ENCODE measurements at places on chromosomes 3 and 15.

DNA sequence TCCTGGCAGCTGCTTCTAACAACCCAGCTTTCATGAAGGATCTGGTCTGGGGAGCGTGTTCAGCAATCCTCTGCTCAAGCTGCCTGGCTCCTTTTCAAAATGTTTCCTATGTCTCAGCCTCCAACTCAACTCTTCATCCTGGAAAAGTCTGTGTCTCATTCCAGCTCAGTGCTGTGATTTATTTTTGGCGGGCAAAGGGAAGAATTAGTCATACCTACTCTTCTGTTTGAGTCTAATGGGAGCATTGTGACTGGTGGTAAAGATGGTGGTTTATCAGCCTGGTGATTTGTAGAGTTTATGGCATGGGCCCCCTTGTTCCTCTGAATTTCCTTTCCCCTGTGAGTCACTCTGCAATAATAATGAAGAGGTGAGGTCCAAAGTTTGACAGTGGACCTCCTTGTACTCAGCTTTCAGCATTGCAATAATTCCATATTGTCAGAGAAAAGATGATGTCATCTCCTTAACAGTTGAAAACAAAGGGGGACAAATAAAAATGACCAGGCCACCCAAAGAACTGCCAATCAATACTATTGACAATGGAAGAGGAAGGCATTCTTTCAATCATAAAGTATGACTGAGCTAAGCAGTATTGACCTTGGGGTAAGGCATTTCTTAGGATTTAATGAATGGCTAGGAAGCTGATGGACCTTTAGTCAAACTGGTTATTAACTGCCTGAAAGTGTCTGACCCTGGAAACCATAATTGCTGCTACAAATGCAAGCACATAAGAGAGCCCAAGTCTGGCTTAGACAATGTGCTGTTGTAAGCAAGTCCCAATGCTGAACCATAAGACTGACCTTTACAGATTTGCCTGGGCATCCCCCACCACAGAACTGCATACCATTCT lies 204.7 kb upstream of the MCTP2 start:
- DNase-seq, result no peak

DNA sequence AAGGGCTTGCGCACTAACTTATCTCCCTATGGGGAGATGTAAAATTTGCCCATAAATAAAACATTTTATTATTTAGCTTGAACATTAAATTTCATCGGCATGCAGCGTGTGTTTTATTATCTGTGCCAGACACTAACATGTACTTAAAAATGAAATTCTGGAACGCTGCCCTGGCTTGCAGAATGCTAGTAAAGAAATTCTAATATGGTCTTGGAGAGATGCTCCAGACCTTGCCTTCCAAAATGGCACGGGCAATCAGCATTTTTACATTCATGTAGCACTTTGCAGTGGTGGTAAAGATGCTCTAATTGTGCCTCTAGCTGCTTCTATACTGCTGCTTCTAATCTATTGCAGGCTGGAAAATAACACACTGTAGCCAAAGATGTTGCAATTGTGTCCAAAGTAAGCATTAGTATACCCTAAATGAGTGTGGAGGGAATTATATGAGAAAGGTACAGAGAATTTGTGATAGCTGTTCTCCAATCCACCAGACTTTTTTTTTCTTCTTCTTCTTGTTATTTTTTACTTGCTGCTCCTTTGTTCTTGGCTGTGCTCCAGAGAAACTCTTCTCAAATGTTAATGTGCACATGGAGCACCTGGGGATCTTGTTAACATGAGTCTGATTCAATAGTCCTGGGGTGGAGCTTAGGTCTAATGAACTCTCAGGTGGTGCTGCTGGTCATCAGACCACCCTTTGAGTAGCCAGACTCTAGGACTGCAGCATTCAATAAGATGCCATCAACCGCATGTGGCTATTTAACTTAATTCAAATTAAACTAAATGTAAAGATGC lies 47.3 kb downstream of the CRABP1 start:
- DNase-seq, result no peak

- DNase-seq, result peak; percentile 44
These were observed at the start of gene B3GNT5 for GRCh38 chr3:183252973-183253527. Gene B3GNT5 (plus strand): TSS chr3:183253253. CDS start chr3:183269799, 16,546 bp downstream.

DNA sequence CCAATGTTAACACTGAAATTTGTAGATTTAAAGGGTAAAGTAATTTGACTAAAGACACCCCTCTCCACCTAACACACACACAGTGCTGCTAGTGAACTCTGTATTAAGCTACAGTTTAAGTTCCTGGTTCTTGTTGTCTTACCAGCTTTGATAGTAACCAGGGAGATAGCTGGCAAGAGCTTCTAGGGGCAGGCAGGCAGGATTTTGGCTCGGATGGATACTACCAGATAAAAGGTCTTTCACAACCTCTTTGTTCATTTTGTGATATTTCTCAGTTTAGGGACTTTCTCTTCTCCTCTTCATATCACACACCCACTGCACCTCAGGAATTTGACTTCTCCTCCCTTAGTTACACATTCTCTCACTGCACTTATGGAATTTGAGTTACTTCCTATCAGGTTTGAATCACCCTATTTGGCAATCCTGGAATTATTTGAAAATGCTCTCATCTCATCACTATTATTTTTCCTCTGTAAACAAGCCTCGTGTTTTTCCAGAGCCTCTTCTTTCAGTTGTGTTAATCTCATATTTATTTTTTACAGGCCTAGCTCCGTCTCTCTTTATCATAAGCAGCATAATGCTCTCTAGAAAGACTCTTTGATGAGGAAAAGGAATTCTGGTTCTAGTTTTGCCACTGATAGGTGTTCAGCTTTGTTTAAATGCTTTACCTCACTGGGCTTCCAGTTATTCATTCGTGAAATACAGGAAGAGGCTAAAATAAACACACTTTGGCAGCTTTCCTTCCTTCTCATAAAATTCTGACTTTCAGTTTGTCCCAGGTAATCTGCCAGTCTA lies 23.0 kb upstream of the CLDN1 start:
- no peak for DNase-seq

GRCh38 chr3:11438646-11439045 lies 166.4 kb downstream of the ATG7 start:
- DNase-seq, result no peak

GRCh38 chr3:192923731-192924130 lies 6.1 kb upstream of the MB21D2 start:
- no peak for DNase-seq

DNA sequence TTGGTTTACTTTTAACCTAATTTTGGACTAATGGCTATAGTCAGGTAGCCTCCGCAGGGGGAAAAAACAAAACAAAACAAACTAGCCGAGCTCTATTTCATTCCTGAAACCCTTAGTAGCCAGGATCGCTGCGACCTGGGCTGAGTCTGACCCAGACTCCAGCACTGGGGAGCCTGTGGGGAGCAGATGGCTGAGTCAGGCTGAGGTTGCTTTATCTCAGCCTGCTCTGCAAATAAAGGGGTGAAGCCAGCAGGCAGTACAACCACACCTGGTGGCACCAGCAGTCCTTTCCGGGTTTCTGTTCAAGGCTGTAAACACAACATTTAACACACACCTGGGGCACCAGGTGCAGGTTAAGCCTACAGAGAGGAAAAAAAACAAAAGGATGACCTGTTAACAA lies 27.3 kb downstream of the ABHD2 start:
- no peak for DNase-seq

DNA sequence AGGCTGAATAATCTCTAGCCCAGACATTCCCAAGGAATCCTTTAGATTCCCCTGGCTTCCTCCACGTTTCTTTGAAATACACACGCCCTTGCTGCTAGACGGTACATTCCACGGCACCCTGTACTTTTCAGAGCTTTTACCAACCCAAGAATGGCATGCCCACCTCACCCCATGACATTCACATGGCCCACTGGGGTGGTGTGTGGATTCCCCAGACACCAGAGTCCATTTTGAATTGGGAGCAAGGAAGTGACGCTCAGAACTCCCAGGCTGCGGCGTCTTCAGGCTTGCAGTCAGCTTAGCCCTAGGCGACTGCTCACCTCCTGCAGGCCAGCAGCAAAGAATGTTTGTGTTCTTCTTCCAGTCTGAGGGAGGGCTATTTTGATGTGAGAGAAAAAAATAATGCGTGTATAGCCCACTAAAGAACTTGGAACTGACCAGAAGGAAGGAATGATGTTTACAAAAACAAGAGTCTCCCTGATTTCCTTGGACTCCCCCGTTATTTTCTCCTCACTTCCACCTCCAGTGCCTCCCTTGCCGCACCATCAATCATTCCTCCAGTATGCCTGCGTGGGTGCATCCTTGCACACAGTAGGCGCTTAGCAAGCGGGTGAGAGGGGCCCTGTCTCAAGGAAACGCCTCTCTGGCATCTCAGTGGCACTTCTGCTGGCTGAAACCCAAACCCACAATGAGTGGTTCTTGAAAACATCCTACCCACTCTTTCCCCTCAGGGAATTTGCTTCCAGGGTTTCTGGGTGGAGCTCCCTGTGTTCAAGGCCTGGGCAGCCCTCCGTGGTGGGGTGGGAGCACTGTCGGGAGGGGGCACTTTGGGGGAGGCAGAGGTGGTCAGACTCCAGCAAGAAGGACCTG lies 59.9 kb downstream of the SMAD6 start:
- no peak for DNase-seq

- no peak for DNase-seq
These were observed 131.6 kb downstream of the TUSC7 start for GRCh38 chr3:116841003-116841735.

GRCh38 chr3:101867996-101868395 lies 18.7 kb downstream of the NFKBIZ start:
- no peak for DNase-seq

GRCh38 chr3:195102609-195103467 lies 168.1 kb downstream of the XXYLT1 start:
- DNase-seq, result no peak

GRCh38 chr15:37929238-37929637 lies 5.2 kb upstream of the TMCO5A start:
- no peak for DNase-seq

- DNase-seq, result no peak
These were observed 89.7 kb upstream of the COL8A1 start for GRCh38 chr3:99548674-99549073.

DNA sequence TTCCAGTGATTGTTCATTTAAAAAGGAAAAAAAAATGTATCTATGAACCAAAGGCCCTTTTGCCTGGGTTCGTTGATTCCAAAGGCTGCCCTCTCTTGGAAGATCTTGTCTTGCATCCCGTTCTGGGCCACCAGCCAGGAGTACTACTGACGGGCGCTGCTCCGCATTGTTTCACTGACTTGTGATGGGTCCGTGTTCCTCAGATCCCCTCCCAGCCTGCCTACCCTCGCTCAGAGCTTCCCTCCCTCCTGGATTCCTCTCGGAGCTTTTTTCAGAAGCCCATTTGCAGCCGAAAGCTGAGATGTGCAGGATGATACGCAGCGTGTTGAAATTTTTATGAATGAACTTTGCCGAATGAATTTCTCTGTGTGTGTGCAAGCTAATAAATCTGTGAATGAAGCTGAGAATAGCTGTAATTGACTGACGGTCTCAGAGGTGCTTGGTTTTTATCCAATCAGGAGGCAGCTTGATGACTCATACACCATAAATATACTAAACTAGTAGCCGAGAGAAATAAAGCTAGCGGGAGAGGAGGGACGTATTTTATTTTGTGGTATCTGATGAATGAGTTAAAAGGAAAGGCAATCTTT lies at the start of gene SHC4:
SHC4 (minus strand) TSS at position 396 of the 590 bp plus-strand sequence. CDS start 904 bp downstream, outside the sequence.
- DNase-seq, result no peak

- no peak for DNase-seq
These were observed 13.6 kb upstream of the GATM start for GRCh38 chr15:45391746-45392583.

GRCh38 chr15:23616536-23616935 lies 31.1 kb downstream of the MAGEL2 start:
- DNase-seq, result no peak

DNA sequence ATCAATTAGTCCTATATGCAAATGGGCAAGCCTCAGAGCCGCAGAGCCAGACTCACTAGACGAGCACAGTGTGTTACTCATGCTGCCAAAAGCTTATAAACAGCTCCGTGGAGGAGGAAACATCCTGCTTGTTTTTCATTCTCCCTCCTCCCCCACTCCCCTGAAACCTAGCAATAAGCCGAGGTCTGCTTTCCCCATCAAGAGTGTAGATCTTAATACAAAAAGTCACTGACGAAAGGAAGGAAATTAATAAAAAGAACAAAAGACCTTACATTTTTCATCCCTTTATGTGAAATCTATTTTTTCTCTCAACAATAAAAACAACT lies 88.5 kb downstream of the XXYLT1 start:
- no peak for DNase-seq

DNA sequence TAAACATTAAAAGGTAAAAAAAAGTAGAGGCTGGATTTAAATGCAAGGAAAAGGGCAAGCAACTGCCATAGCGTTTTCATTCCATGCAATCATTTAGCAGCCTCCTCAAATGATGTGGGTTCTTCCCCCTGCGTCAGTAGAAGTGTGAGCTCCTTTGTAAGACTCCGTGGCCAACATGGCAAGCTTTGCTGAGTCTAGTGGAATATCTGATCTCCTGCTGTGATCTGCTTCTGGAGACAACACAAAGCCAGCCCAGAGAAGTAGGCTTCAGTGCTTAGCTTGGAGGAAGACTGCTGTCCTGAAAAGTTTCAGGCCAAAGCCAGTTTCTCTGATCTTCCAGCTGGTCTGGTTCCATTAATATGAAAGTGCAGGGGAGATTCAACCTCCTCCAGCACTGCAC lies 70.4 kb downstream of the ARPP21 start:
- no peak for DNase-seq

DNA sequence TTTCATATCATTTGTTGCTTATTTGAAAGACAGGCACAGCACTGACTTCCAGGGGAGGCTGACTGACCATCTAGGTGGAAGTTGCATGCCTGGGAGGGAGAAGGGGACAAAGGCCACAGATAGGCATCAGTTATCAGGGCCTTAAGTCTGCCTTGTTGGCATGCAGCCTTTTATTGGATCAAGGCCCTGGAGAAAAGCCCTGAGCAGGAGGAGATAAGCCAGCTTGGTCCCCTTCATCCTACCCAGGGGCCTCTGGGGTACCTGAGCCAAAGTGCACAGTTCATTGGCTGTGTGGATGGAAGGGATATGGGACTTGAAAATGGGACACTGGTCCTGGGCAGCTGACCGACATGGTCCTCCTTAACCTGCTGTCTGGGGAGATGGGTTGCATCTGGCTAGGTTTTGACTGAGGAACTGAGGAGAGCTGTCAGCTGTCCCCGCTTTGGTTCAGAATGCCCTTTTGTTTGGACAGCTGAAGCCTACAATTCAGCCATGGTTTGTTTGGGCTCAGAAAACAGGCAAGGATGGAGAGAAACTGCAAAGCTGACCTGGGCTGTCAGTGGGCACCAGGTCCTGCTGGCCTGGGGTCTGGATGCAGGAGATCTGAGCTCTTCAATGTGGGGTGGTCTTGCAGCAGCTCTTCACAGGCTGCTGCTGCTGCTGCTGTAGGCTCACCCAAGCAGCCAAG lies 60.0 kb downstream of the FLNB start:
- no peak for DNase-seq

DNA sequence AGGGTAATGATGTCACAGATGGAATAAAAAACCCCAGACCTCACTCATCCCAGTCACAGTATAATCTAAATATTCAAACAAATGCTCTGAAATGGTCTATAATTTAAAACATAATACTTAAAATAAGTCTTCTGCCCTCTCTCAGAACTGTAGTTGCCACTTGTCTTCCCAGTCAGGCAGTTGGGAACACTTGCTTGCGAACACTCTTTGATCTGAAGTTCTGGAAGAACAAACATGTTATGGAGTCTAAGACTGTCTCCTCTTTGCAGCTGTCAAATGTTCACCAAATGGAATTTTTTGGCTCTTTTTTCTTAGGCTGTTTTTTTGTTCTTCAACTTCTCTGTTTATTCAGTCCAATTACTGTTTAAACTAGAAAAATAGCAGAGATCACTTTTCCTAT lies 711.1 kb upstream of the GOLIM4 start:
- DNase-seq, result no peak

GRCh38 chr3:186109897-186110803 lies 1.3 kb upstream of the ETV5 start:
- no peak for DNase-seq

- no peak for DNase-seq
These were observed 216.3 kb downstream of the SATB1 start for GRCh38 chr3:18208856-18209255.

Data from stimulated activated CD4-positive, alpha-beta T cell treated with anti-CD3 and anti-CD28 coated beads, TNF-alpha, amount 100 ng/mL, for 4 hours (primary cell).